Activated B cell treated with CpG ODN at 0.5 μM for 24 hours (primary cell): ENCODE measurements at places on chromosomes 16 and 17. TPM values are rescaled to one million over a fixed set of nuclear protein-coding genes. Genes with fewer than 3 reads are reported as not detected.

DNA sequence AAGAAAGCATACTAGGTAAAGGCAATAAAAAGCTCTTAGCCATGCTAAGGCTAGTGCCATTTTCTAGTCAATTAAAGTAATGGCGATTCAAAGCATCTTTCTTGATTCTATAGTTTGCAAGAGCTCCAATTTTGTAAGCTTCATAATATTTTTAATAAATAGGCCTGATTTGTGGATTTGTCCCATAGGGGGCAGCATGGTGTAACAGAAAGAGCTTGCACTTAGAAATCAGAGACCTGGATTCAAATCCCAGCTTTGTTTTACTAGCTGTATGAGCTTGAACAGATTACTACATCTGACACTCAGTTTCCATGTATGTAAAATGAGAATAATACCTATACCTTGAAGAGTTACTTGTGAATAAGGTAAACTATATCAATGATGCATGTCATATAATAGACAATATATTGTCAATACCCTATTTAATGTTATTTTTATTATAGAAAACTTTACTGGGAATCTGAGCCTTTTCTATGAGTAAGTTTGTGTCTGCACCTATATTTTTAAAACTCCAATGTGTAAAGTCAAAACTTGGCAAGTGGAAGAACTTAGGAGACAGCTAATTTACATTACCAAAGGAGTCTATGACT lies 93.6 kb upstream of the NOG start:
- H3K36me3 ChIP-seq, result no peaks in the 10 kb centered on the region
- H3K27me3 ChIP-seq, result no peaks in the 10 kb centered on the region
- H3K4me1 ChIP-seq, result no peaks in the 10 kb centered on the region

GRCh38 chr16:73020409-73020884 lies 27.5 kb downstream of the ZFHX3 start:
- no peak overlapping the region for H3K27ac ChIP-seq
- peaks cover 18% of the 10 kb centered on the region for H3K4me1 ChIP-seq
- no peaks in the 10 kb centered on the region for H3K36me3 ChIP-seq

- H3K36me3 ChIP-seq, result peaks cover 14% of the 10 kb centered on the region
- H3K27me3 ChIP-seq, result no peaks in the 10 kb centered on the region
- H3K27ac ChIP-seq, result peak overlapping the region; percentile 94
- peaks cover 35% of the 10 kb centered on the region for H3K4me1 ChIP-seq
Measured at GRCh38 chr16:71895679-71896365, 491 bp downstream of the IST1 start.

- H3K27me3 ChIP-seq, result no peaks in the 10 kb centered on the region
- peaks cover 23% of the 10 kb centered on the region for H3K4me1 ChIP-seq
- no peak for DNase-seq
- no peak overlapping the region for H3K4me3 ChIP-seq
Measured at GRCh38 chr17:79952265-79952877, 83.3 kb downstream of the TBC1D16 start.

DNA sequence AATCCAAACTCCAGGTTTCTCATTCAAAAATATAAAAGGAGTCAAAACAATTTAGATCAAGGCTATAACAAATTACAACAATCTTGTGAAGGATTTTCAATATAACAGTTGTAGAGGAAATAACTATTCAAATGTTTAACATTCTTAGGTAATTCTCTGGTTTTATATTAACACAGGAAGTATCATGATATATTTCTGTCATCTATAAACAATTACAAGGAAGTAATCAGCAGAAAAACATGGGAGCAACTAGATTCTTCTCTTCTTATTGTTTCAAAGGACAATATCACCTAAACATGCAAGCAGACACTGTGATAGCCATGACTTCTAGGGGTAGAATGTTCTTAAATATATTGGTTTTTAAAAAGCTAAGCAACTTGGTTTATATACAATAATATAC lies 49.9 kb downstream of the FBXL20 start:
- no peak for DNase-seq
- no peaks in the 10 kb centered on the region for H3K27me3 ChIP-seq
- peaks cover 4% of the 10 kb centered on the region for H3K4me1 ChIP-seq
- peaks cover 2% of the 10 kb centered on the region for H3K36me3 ChIP-seq
- no peak overlapping the region for H3K4me3 ChIP-seq
- H3K27ac ChIP-seq, result no peak overlapping the region

Gene TUBG2
- 8.6 and 9.4 TPM in 2 replicates for total RNA-seq

DNA sequence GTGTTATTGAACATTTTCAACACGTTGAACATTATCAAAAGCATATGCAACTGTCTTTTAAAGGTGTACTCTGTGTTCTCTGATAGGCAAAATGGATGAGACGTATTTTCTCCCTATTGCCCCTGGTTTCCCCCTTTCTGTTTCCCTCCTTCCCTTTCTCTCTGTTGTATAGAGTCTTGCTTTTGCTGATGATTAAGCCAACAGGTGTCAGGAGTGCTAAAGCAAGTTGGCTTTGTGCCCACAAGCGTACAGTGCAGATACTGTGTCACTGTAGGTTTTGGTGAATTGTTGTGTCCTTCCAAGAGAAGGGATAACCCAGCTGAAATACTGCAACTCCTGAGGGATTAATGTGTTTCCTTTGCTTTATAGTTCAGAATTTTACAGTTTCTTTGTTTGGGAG lies 74.4 kb downstream of the COX10 start:
- no peak for DNase-seq
- no peaks in the 10 kb centered on the region for H3K4me1 ChIP-seq
- no peaks in the 10 kb centered on the region for H3K27me3 ChIP-seq
- H3K4me3 ChIP-seq, result no peak overlapping the region

Gene CD79B
- 706 and 757 TPM in 2 replicates for total RNA-seq

- H3K4me1 ChIP-seq, result no peaks in the 10 kb centered on the region
- H3K36me3 ChIP-seq, result peaks cover 15% of the 10 kb centered on the region
- no peak for DNase-seq
Measured at GRCh38 chr16:794091-794822, 5.8 kb downstream of the CHTF18 start.

- peaks cover 25% of the 10 kb centered on the region for H3K27me3 ChIP-seq
- peak overlapping the region; percentile 81 for H3K4me3 ChIP-seq
- H3K4me1 ChIP-seq, result peaks cover 26% of the 10 kb centered on the region
Measured at GRCh38 chr17:39738568-39738901, 797 bp downstream of the GRB7 start.

DNA sequence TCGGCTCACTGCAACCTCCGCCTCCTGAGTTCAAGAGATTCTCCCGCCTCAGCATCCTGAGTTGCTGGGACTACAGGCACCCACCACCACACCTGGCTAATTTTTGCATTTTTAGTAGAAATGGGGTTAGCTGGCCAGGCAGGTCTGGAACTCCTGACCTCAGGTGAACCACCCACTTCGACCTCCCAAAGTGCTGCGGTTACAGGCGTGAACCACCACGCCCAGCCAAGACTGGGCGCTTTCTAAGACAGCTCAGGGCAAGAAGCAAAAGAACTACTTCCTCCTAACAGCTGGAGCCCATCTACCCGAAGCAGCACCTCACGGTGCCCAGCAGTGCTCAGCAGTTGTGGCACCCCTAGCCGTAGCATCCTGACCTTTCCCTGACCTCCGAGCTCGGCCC lies 109.4 kb downstream of the ZNF423 start:
- H3K27ac ChIP-seq, result no peak overlapping the region
- H3K36me3 ChIP-seq, result no peaks in the 10 kb centered on the region
- H3K4me3 ChIP-seq, result no peak overlapping the region
- DNase-seq, result no peak
- H3K27me3 ChIP-seq, result peaks cover 7% of the 10 kb centered on the region

GRCh38 chr17:67137860-67138259 lies 93.5 kb downstream of the CACNG1 start:
- no peaks in the 10 kb centered on the region for H3K27me3 ChIP-seq
- H3K27ac ChIP-seq, result no peak overlapping the region
- H3K4me3 ChIP-seq, result no peak overlapping the region
- peaks cover 66% of the 10 kb centered on the region for H3K36me3 ChIP-seq
- no peaks in the 10 kb centered on the region for H3K4me1 ChIP-seq

Gene FAM234A
- 45.9 and 49.6 TPM in 2 replicates for total RNA-seq

Gene DRC3
- not detected in 2 replicates for total RNA-seq
